ENCODE measurements at places on chromosomes 16 and 17.

GRCh38 chr17:67156269-67157199, 88.5 kb downstream of the HELZ start:
- DNase-seq, result no peak

DNA sequence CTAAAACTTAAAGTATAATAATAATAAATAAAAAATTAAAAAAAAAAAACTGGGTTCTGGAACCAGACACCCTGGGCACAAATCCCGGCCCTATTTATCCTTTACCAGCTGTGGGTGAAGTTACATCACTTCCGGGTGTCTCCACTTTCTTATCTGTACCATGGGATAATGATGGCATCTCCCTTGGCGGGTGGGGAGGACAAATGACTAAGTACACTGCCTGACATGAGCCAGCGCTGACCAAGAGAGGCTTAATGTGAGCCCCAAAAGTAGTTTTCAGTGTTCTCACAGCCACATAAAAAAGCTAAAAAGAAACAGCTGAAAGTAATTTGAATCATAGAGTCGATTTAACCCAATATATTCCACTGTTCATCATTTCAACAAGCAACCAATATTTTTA, 424.9 kb downstream of the SOX9 start:
- no peak for DNase-seq

- no peak for DNase-seq
These were observed 16.3 kb downstream of the DNAI2 start for GRCh38 chr17:74290340-74290739.

GRCh38 chr16:8943001-8943763, 20.5 kb downstream of the USP7 start:
- DNase-seq, result no peak

DNA sequence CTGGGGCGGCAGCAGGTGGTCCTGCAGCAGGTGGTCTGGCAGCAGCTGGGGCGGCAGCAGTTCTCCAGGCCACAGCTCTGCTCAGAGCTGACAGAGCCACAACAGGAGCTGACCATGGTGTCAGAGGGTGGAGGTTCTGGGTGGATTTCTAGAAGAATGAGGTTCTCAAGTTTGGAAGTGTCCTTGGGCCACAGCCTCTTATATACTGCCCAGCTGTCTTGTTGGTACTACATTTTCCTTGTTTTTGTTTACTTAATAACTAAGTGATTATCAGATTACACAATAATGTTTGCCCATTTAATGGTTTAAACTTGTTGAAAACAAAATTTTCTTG, at the start of gene KRTAP4-5:
Gene KRTAP4-5, minus strand, starts transcription at position 174 of the 334 bp plus-strand sequence. Its CDS starts 58 bp downstream, at position 116.
- no peak for DNase-seq
